ENCODE measurements at places on chromosomes 6 and 20.

DNA sequence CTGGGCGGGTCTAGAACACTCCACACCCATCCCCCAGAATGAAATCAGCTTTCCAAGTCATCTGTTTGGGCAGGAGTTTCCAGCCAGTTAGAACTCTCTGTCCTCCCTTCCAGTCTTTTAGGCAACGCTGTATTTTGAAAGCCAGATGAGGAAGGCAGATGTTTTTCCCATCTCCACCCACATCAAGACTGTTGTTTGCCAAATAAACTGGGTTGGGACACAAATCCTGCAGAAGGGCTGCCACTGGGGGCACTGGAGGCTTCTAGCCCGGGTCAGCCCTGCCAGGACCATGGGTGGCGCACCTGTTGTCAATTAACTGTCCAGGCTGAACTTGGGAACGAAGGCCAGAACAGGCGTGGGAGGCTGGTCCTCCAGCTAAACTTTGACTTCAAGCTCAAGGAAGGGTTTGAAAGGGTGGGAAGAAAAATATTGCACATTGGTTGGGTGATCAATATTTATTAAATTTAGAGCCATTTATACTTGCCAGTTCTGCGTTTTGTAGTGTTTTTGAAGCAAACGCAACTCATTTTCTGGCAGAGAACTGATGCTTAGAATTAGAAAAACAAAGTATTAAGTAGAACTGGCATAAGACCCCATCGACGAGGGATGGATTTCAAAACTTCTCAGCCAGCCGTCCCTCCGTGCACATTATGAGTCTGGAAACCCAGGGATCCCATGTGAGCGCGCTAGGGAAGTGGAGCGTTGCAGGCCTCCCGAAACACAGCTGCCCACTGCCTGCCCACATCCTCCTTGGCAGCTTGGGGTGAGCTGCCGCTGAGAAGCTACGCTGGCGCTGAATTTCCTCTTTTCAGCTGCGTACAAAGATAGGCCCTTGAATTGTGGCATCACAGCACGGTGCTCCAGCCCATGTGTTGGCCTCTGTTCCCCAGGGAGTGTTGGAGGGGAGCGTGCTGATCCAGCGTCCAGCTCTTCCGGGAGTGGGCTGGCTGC, 297.4 kb downstream of the QKI start:
- DNase-seq = peak; percentile 60

DNA sequence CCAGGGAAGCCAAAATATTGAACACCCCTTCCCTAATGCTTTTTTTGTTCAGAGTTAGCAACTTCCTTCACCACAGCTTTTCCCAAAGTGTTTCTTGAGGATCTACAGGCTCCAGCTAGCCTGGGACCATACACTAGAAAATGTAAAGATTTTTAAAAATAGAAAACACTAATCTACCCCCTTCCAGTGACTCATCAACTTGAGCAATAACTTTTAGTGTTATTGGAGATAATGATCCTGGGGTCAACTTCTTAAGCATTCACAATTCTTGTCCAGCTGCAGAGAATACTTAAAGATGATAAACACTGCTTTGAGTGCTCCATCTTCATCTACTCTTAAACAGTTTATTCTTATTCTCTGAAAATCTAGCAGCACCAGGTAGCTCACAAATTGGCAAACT, 131.6 kb downstream of the COL9A1 start:
- no peak for DNase-seq

DNA sequence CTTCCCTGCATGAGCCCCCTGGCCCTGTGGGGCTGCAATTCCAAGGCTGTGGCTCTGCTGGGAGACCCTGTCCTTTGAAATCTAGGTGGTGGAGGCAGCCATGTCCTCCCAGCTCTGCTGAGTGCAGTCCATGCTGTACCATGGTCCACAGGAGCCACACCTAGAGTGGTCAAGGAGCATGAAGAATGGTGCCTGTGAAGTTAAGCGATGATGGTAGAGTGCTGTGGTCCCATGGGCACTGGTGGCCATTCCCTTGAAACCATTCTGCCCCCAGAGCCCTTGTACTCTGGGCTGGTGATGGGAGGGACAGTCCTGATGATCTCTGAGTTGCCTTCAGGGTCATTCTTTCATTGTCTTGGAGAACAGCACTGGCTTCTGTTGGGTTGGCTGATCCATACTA, 55.3 kb downstream of the EFCAB8 start:
- no peak for DNase-seq

- DNase-seq = no peak
Observed at GRCh38 chr6:148819852-148820251, 73.0 kb downstream of the UST start.

DNA sequence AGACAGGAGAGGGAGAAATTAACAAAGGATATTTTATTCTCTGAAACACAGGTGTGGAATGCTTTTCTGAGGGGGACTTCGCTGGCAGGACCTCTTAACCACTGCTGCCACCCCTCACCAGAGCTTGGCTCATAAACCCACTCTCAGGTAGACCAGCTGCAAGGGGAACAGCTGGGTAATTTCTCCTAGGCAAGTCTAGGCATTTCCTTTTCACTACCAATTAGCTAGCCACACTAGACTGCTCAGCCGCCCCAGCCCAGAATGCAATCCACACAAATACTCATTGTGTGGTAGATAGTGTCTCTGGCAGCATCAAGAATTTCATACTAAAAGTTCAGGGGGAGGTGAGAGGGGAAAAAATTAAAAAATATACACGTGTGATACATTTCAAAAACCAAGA, 267.6 kb upstream of the ID4 start:
- no peak for DNase-seq

DNA sequence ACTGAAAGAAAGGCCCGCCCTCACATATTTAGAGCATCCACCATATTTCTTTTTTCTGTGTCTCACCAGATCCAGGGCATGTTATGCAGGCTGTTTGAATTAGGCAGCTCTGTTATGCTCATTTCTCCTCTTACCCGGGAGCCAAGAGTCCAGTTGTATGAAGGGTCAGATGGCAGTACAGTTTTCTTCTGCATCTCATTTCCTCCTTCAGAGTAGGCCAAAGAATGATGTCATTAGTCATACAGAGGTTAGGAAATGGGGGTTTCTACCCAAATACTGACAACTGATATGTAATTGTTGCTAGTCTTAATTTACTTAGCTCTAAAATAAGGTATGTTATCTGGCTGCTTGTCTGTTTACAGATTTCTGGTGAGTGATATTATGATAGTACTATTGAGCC, 130.8 kb downstream of the SOBP start:
- no peak for DNase-seq

DNA sequence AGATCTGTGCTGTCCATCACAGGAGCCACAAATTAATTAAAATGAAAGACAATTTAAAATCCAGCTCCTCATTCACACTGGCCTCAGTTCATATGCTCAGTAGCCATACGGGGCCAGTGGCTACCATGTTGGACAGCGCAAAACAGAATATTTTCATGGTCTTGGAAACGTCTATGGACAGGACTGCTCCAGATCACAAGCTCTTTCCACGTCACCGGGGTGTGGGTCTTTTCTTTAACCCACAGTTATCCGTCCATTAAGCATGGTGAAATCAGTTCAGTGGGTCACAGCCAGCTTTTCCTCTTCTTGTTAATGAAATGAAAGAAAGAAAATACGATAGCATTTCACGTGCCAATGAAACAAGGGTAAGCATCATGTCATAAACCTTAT, 24.1 kb downstream of the GFOD1 start:
- no peak for DNase-seq

Data from testis (tissue), 5 donors.